ENCODE measurements at places on chromosomes 2 and 18.

DNA sequence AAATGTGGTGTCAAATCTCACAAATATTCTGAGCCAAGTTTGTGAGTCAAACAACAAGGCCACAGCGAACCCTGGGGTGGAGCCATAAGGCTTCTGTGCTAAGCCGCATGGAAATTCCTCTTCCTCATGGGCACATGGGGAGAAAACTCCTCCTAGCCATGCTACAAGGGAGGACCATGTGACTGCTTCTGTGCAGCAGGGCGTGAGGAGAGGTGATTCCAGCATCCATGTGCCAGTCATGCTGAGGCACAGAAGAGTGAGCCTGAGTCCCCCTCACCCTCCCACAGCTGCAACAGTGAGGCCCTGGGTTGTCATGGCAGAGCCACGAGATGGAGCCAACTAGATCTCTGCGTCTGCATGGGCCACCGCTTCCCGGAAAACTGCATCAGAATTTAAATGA lies 488.8 kb upstream of the RAB6C start:
- no peak for DNase-seq

DNA sequence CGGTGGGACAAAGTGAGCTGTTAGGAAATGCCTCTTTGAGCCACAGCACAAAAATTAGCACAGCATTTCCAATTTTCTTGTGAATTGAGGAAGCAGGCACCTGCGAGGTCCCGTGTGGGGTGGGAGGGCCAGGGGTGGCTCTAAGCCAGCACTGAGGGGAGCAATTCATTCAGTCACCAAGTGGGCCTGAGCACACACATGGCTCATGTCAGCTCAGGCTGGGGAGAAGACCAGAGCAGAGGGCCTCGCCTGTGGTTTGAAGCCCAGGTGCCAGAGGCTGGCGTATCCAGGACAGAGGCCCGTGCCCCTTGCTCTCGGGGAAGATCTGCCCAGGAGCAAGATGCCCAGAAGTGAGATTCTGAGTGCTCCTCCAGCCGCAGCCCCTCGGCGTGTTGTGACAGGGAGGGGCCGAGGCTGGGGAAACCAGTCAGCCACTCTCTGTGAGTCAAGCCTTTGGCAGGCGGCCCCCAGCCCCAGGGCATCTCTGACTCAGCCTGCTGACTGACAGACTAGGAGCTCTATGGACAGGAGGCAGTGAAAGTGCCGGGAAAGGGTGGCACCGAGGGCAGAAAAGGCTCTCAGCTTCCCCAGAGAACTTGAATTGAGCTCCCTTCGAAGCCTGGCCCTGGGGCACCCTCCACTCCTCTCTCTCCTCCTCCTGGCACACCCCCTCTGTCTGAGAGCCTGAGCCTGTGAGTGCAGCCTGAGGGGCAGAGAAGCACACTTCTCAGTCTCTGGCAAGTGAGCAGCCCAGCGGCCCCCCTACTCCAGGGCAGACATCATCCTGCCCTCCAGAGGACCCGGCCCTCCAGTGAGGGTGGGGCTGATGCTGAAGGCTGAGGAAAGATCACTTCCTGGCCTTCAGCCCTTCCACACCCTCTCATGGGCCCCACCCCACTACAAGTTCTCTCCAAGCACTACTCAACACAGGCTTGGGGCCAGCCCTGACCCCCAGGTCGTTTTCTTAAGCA lies 32.3 kb downstream of the CYP26B1 start:
- DNase-seq, result no peak

- DNase-seq, result no peak
Measured at GRCh38 chr2:73897934-73898333, 5.1 kb downstream of the ACTG2 start.

DNA sequence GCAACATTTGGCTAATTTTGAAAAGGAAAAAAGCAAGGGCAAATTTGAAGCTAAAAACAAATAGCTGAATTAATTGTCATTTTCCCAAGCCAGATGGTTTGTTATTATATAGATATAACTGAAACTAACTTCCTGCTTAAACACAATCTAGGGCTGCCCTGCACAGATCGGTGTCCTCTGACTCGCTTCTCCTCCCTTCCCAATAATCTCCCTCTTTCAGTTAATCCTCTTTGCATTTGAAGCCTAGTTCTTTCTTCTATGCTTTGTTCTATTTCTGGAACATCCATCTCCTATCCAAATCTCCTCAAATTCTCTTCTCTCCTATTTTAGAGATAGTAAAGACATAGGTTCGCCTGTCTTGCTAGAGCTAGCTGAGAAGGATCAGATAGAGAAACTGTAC lies 328.1 kb downstream of the SLC8A1 start:
- DNase-seq, result no peak

- DNase-seq, result no peak
Measured at GRCh38 chr2:64400733-64401528, 53.0 kb upstream of the LGALSL start.

- no peak for DNase-seq
Measured at GRCh38 chr2:196046123-196046917, 22.3 kb downstream of the DNAH7 start.

- DNase-seq, result no peak
Measured at GRCh38 chr18:50977037-50977760, 9.4 kb downstream of the ELAC1 start.
